ENCODE measurements at places on chromosomes 7 and 10.

GRCh38 chr10:21830037-21830436 lies 173.5 kb downstream of the DNAJC1 start:
- DNase-seq = no peak

GRCh38 chr7:22090512-22090911 lies 144.8 kb upstream of the CDCA7L start:
- no peak for DNase-seq

DNA sequence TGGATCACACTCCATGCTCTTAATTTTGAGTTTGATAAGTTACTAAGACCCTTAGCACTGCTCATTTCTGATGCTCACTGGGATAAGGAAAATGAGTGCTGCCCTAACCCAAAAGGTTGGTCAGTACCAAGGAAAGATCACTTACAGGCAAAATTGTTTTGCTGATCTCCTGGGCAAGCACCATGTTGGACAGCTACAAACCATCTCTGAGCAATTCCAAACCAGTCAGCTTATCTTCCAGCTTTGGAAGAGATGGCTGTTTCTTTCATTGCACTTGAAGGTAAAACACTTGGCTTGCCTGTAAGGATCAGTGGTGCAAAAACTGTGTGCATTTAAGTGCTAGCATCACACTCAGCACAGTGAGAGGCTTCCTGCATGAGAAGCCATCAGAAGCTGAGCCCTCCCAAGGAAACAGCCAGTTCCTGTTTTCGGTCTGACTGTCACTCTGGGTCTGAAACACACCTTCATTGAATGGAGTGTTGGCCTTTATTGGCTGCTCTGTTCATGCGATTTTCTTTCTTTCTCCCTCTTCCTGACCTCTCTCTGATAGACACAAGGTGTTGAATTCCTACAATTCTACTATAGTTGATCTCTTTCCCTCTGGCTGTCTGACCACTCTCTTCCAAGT lies 126.4 kb upstream of the GHITM start:
- DNase-seq = no peak

DNA sequence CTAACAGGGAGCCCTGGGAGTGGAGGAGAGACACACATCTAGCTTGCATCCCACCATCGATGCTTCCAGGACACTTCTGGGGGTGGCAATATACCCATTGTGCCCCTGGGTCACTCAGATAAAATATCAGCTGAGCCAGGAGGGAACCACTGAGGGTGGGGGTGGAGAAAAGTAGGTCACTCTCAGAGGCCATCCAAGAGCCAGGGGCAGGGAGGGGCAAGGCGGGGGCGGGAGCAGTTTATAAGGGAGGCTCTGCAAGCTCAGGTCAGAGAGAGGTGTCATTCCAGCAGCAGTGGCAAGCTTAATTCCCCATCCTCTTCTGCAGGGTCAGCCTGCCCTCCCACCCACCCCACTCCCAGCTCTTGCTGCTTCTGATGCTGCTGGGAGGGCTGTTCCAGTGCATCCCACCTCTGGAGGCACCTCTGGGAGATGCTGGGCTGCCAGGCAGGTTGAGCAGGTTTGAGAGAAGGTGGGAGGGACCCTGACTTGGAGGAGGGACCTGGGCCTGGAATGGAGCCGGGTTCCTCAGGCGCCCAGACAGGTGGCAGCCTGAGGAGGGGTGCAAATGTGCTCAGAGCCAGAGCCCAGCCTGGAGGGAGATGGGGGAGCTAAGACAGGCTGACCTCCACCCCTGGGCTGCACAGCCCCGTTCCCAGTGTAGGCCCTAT lies 20.1 kb upstream of the TLX1 start:
- no peak for DNase-seq

DNA sequence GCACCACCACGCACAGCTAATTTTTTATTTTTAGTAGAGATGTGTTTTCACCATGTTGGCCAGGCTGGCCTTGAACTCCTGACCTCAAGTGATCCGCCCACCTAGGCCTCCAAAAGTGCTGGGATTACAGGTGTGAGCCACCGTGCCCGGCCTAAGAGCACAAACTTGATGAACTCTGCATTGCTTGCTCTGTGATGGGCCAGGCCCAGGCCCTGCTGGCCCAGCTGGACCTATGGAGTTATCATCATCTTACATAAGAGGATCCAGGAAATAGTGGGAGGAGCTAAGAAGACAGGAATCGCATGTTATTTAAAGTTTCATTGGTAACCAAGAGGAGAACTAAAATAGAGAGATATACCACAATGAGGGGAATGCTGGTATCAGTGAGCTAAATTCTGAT lies 86.9 kb downstream of the DAGLB start:
- DNase-seq = no peak

DNA sequence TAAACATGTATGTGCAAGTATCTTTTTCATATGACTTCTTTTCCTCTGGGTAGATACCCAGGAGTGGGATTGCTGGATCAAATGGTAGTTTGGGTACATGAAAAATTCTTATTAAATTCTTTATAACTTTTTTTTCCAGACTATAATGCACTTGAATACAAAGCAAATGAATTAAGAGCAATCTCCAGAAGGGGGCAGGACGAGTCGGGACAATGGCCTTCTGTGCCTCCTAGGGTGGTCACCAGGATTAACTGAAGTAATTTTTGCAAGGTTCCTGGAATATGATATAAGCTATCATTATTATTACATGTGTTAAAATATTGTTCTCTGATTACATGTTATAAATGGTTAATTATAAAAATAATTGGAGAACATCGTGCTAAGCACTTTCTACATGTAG lies 127.2 kb downstream of the PPP1R17 start:
- DNase-seq = peak; percentile 12

- no peak for DNase-seq
These were observed 103.0 kb upstream of the KLF6 start for GRCh38 chr10:3887885-3888476.

- DNase-seq = no peak
These were observed 636.8 kb downstream of the ETV1 start for GRCh38 chr7:13352677-13353076.

- DNase-seq = no peak
These were observed 370.8 kb downstream of the EXOC4 start for GRCh38 chr7:133623721-133624120.

GRCh38 chr7:142231716-142232115 lies 26.1 kb downstream of the PRSS58 start:
- no peak for DNase-seq

DNA sequence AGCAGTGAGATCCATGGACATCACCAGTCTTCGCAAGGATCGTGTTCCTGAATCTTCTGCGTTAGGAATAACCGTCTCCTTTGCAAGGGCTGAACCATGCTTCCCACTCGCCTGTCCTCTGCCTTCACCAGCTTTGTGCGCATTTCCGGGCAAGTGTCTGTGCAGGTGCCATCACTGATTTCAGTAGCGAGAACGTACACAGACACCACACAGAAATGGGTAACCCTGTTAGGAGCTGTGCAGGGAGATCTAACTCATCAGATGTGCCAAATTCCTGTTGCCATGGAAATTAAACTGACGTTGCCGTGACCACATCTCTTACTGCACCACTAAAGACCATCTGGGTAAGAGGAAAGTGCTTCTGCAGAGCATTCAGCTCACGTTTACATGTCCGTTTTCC lies 146.3 kb downstream of the DIP2C start:
- DNase-seq = peak; percentile 13

- DNase-seq = no peak
These were observed 991.3 kb downstream of the LRMDA start for GRCh38 chr10:76422769-76423168.

DNA sequence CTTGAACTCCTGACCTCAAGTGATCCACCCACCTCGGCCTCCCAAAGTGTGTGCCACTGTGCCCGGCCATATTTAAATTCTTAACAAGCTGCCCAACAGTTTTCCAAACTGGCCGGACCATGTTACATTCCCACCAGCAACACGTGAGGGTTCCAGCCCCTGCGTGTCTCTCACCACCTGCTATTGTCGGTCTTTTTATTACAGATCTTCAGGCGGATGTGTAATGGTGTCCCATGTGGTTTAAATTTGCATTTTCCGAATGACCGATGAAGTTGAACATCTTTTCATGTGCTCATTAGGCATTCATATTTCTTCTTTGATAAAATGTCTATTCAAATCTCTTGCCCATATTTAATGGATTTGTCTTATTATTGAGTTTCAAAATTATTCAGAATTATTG lies 11.5 kb downstream of the ELFN1 start:
- DNase-seq = no peak

GRCh38 chr7:2433713-2434550 lies 30.5 kb downstream of the CHST12 start:
- DNase-seq = no peak

GRCh38 chr7:151761231-151761630 lies 115.7 kb downstream of the PRKAG2 start:
- DNase-seq = no peak

GRCh38 chr7:65980478-65981250 lies 1.3 kb downstream of the GUSB start:
- DNase-seq = no peak

DNA sequence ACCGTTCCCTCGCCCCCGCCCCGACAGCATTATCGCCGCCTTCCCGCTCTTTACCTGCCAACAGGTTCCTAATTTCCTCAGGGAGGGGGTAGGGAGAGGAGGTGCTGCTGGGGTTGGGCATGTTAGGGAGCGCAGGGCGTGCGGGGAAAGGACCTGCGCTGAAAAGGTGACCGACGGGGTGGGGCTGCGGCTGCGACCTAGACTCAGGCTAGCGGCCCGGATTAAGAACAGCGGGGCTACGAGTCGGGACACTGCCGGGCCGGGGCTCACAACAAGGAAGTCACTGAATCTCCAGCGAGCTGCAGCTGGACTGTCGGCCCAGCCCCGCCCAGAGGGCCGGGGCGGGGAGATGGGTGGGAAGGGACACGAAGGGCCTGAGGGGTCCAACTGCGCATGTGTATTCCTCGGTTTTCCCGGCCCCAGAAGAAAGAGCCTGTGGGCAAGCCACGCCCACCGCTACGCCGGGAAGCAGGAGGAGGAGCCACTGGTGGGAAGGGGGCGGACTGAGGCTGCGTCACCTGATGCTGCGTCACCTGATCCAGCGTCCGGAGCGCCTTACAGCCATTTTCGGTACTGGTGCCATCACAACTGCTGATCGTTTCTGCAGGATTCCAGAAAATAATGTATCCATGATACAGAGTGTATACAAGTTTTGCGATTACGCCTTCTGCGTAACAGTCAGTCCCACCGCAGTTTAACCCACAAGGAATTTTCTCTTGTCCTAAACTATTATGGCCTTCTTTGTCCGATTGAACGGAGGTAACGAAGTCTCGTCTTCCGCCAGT lies at the start of gene SKAP2:
Gene SKAP2, minus strand, starts transcription at position 282 of the 785 bp plus-strand sequence. Its CDS starts 161 bp downstream, at position 121.
- DNase-seq = peak; percentile 98

DNA sequence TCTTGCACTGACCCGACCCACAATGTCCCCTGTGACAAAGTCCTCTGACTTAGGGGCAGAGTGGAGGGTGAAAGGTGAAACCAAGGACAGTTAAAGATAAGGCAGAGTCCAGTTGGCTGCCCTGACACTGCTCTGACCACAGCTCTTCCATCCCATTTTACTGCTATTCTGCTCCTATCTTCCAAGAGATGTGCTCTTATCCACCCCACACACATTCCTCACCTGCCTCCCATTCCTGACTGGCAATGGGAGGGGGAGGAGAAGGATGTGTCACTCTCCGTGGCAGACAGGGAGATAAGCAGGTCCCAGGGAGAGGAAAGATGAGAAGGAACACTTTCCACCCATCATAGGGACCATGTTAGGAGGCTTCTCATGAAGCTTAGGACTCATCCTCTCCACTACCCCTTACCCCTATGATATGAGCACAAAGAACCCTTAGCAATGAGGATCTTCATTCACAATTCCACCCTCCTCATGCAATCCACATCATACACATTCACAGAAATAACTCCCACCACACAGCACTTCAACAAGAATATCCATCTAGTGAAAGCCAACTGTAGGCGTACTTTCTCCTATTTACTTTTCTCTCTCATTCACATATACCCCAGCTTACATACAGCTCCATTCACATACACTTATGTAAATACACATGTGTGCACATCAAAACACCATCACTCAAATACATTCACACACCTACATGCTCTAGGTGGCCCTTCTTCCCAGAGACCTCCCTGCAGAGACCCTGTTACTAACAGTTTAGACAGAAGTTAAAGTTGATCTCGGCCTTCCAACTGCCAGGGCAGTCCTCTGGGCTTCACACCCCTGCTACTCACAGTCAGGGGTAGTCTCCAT lies 6.6 kb downstream of the SYNPO2L start:
- DNase-seq = no peak

DNA sequence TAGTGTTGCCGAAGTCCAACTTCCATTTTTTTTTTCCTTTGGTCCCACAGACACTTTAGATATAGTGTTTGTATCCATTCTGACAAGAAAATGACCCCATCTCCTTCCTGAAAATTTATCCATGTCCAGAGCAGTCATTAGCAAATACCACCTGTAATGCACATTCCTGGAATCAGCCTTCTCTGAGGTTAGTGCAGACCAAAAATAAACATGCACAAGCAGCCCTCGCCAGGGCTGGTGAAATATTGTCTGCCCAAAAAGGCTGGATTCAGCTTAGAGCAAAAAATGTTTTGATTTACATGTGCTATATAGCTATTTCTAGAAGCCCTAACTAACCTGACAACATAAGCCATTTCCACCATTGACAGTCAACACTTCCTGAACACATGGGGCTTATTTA lies 145.7 kb downstream of the TAX1BP1 start:
- DNase-seq = no peak

DNA sequence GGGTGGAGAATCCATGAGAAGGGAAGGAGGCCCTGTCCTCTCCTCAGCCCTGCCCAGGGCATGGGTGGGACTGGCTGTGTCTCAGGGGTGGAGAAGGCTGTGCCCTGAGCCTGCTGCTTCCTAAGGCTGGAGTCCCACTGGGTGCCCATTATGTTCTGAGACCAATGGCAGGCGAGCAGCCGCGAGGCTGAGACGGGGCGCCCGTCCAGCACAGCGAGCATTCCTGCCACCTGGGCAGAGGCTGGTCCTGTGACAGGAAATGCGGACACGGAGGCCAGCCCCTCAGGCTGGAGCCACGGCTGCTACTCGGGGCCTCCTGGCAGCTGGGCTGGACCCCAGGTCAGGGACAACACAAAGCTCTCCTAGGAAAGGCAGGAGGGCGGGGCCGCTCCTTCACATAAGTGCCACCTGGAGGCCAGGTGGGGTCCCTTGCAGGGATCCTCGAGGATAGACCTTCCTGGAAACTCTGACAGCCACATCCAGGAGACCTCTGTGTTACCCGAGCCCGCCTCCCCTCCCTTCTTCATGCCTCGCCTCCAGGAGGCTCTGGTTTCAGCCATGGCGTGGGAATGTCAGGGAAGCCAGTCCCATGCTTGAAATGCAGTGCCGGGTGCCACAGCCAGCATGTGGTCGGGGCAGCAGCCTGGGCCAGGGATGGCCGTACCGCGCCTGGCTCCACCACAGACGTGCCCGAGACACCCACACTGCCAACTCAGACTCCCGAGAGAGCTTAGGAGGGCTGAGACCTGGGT lies 173.9 kb downstream of the USP6NL start:
- no peak for DNase-seq
